ENCODE measurements at places on chromosomes 7 and 10.

GRCh38 chr10:122140461-122140902 is 130.6 kb upstream of the BTBD16 start:
- DNase-seq = no peak

- DNase-seq = no peak
Observed at GRCh38 chr7:142876236-142876960, 9.1 kb downstream of the TRPV6 start.

GRCh38 chr10:16713290-16713689 is 103.9 kb downstream of the RSU1 start:
- no peak for DNase-seq

DNA sequence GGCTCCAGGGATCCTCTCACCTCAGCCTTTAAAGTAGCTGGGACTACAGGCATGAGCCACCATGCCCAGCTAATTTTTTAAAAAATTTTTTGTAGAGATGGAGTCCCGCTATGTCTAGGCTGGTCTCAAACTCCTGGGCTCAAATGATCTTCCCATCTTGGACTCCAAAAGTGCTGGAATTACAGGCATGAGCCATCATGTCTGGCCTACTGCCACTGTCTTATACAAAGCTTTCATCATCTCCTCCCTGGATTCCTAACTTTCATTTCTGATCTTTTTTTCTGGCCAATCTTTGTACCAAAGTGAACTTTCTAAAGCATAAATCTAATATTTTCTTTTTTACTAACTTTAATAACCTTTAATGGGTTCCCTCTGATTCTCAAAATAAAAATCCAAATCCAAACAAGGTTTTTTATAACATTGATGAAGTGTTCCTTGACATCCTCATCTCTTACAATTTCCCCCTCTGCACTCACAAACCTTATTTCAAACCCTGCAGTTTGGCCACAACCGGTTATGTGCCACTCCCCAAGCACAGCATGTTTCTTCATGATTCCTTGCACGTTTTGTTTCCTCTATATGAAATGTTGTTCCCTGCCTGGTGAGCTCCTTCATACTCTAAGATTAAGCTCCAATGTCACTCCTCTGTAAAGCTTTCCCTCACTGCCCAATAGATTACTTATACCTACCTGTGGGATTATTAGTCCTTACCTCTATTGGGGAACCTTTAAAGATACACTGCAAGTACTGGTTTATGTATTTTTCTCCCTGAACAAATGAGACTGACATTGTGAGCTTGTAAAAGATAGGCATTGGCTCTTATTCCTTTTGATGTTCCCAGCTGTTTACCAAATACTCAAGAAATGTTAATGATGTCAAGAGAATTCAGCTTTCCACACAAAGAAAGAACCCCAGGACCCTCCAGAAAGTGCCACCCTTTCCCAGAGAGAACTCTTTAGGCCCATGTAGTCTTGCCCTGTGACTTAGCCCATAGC is 101.7 kb downstream of the HOXA1 start:
- peak; percentile 22 for DNase-seq

DNA sequence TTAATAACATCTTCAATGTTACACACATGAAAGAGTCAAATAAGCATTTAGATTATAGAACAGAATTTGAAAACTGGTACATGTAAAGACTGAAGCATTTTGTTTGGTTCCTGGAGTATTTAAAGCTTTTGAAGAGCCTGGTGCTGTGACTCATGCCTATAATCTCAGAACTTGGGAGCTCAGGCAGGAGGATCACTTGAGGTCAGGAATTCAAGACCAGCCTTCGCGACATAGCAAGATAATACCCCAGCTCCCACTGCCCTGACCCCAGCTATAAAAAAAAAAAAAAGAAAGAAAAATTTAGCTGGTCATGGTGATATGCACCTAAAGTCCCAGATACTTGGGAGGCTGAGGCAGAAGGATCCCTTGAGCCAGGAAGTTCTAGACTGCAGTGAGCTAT is 87.8 kb downstream of the HDAC9 start:
- no peak for DNase-seq

GRCh38 chr7:7099584-7100014 is 82.7 kb upstream of the C1GALT1 start:
- peak; percentile 84 for DNase-seq

DNA sequence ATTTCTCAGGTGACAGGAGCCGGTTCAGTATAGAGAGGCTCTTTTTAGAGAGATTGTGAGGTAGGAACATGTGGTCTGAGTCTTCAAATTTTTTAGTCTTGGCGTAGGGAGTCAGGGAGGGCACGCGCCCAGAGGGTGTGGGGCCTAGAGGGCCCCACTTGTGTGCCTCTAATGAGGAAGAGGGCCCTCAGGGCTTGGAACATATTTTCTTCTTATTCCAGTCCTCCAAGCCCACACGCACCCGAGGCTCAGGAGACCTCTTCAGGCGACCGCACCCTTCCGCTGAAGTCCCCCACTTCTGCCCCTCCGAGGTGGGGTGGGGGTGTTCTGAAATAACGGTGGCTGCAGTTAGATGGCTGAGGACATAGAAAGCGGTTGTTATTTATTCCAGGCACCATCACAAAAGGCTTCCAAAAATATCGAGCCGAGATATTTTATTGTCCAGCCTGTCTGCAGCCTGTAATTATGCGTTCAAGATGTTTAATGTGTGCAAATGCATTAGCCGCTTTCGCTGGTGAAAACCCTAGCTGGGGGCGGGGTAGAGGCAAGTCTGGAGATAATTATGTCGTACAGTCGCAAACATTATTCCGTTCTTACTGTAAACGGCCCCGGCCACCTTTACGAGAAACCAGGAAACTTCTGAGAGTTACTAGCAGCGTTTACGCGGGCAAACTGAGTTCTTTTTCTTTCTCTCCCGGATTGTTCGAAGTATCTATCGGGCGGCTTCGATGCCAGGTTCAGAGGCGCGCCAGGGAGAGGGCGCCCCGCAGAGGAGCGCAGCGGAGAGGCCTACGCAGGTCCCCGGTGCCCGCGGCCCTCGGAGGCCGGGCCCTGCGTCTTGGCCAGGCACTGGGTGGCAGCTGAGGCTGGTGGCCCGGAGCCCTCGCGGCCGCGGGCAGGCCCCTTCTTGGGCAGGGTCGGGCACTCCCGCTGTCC is 12.9 kb upstream of the HOXA13 start:
- DNase-seq = no peak

GRCh38 chr10:132516771-132517725 is 20.5 kb upstream of the INPP5A start:
- peak; percentile 97 for DNase-seq

DNA sequence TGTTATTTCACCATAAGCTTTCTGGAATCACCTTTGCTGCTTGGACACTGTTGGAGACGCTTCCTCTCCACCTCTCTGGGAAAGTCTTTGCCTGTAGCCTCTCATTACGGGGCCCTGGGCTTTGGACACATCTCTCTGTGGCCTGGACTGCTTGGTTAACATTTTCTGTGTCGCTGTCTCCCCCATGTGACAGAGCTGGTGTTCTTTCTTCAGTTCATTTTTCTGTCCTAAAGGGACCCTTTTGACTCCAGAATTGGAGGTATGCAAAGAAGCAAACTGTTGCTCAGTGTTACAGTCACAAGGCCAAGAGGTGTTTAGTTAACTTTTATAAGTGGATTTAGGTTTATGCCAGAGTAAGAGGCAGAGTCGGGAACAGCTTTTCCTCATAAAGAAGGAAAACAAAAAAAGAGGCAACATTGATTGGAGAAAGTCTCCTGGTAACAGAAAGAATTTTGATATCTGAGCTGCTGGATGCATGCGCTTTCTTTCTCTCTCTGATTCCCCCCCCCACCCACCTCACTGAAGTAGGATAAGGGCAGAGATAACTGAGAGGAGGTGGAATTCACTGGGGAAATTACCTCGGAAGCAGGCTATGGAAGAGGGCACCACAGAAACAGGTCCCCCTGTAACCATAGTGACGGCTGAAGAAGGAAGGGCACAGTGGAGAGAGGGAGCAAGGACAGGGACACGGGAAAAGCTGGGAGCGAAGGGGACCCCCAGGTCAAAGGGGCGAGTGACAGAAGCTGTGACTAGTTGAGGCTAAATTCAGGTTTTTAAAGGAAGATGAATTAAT is 57.8 kb downstream of the LGI1 start:
- DNase-seq = no peak

DNA sequence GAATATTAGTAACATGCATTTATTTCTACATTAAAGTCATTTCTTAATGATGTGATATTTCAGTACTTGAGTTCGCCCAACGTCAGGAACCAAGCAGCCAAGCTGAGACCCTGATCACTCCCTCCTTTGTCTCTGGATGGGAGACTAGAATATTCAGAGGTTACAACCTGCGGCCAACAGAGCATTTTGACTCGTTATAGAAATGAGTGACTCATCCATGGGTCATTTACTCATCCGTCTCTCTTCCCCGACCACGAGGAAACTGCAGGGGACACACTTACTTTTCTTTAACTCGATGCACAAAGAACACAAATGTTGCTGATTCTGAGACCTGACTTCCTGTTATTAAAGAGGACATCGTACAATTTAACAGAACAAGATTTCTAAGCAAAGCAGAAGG is 343.3 kb downstream of the FRMD4A start:
- DNase-seq = peak; percentile 30

DNA sequence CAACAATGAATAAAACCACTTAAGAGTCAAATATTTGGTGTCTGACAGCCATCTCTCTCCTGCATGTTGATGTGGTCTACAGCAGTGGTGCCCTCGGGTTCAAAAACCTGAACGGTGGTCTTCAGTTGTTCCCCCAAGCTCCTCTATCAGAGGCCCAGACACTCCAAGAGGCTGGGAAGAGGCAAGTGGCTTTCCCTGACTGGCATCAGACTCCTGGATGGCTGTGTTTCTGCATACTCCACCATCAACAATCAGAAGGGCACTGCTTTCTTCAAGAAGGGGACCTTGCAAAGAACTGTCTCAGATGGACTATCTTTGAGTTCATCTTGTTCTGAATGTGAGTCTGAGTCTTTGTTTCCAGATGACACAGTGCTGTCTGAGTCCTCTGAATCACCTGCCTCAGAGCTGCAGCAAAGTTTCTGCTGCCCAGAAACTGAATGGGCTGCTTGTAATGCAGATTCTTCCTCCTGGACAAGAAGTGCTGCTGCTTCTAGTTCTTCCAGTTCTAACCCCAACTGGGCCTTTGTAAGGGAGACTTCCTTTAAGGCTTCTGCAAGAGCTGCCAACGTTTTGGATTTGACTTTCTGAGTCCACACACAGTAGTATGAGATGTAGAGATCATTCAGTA is 5.9 kb upstream of the SGMS1 start:
- DNase-seq = no peak

DNA sequence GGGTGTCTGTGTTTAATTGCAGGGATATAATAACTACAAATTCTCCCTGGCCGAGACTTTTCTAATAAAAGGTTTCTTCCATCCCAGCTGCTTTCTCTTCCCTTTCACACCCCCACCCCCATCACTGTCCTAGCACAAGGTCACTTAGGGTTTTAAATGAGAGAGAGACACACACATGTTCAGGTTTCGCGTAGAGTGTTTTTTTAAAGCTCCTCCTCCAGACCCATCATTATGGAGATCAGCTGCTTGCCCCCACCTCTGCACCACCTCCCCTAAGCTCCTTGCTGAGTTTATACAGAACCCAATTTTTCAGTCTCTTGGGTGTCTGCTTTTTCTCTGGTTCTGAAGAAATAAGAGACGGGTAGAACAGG is 18.6 kb downstream of the LRMDA start:
- DNase-seq = no peak

- DNase-seq = no peak
Observed at GRCh38 chr7:70577078-70577477, 554.9 kb upstream of the GALNT17 start.

GRCh38 chr7:12623885-12624498 is 53.5 kb downstream of the SCIN start:
- DNase-seq = no peak

DNA sequence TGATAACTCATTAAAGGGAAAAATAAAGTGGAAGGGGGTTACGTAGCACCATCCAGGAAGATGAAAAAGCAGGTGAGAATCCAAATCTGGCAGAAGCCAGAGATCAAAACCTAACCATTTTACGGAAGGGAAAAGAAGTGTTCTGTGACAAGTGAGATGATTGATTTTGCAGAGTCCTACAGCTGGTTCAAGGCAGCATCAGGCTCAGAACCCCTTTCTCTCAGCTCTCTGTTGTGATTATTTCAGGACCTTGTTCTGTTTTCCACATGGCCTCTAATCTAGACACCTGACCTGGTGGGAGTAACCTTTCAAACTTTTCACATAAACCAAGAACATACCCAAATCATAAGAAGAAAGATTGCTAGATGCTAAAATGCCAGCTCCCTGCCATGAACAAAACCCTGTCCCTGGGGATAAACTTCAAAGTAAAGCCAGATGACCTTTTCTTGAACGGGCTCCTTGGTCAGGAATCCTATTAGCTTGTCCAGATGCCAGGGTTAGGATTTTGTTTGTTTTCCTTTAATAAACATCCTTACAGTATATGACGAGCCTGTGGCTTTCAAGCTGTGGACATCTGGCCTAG is 5.9 kb downstream of the DUSP5 start:
- DNase-seq = no peak

DNA sequence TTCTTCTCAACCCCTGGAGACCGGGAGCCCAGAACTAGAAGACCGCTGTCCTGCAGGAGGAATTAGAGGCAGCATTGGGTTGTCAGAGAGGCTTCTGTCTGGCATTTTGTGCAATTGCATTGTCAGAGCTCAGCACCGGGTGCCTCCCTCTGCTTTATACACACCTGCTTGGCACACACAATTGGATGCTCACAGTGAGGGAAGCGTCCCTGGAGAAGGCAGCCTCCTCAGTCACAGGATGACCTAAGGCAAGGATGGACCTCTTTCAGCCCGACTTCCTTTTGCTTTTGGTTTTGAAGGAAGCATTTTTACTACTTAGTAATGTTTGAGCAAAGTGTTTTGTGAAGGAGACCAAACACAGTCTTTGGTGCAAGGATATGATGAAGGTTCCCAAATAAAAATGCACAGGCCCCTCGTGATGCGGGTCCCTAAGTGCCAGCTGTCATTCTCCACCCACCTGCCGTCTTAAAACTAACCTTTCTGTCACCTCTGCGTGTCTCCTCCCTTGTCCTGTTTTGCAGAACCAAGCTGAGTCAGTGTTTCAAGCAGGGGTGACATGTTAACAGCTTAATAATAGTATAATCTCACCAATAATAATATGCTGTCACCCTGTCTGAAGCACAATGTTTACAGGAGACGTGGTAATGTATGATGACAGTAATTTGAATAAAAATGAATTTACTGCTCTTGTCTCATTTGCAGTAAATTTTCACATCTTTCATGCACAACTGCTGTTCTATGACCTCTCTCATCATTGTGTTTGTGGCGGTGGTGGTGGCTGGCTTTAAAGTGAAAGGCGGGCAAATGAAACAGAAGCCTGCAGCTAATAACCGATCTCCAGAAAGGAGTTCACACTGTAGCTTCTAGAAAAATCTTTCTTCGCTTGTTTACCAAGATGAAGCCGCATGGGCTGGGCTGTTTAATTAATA is 430.2 kb upstream of the MKI67 start:
- no peak for DNase-seq

- peak; percentile 50 for DNase-seq
Observed at GRCh38 chr7:40763319-40764287, 628.8 kb downstream of the SUGCT start.

- DNase-seq = no peak
Observed at GRCh38 chr7:2997014-2997413, 46.7 kb downstream of the CARD11 start.

DNA sequence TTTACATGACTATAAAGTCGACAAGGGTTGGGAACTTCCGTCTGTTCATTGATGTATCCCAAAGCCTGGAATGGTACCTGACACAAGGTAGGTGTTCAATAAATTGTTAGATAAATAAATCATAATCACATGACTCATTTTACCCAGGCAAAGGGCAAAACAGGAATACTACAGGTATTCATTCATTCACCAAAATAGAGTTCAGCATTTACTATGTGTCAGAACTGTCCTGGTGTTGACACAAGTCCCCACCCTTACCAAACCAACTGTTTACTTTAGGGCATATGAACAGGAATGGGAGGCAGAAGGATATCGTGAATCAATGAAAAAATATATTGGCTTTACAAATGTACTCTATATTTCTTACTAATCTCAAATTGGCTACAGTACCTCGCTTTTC is 666 bp upstream of the YAE1 start:
- DNase-seq = no peak

Measured in GM04504 (cell line).